ENCODE measurements at places on chromosomes 5 and 9.
A peak's percentile ranks its signal among the peaks of the same experiment; 100 is the strongest.

- no peak for DNase-seq
Observed at GRCh38 chr5:28077291-28078240, 1039.2 kb upstream of the CDH9 start.

DNA sequence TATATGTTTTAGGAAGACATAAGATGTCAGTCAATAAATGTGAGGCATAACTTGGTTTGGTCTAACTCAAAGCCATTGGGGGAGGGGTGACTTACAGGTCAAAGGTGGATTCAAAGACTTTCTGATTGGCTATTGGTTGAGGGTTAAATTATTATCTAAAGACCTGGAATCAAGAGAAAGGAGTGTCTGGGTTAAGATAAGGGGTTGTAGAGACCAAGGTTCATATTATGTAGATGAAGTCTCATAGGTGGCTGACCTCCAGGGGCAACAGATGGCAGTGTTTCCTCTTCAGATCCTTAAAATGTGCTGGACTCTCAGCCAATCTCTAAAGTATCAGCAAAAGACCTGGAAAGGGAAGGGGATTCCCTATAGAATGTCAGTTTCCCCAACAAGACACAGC, 51.3 kb upstream of the MINAR2 start:
- DNase-seq = no peak

DNA sequence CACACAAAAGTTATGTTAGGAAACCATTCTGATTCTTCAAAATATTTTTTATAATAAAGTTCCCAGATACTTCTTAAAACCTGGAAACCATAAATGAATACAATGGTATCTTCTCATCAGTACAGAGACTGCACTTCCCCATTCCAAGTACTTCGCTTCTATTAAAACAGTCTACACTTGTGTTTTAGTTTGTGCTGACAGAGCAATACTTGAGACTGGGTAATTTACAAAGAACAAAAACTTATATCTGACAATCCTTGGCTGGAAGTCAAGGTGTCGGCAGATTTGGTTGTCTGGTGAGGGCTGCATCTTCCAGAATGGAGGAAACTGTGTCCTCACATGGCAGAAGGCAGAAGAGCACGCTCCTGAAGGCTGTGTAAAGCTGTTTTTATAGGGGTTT, 70.1 kb downstream of the RFX3 start:
- DNase-seq = no peak

- no peak for DNase-seq
Observed at GRCh38 chr5:55062039-55062779, 38.2 kb downstream of the GZMK start.

DNA sequence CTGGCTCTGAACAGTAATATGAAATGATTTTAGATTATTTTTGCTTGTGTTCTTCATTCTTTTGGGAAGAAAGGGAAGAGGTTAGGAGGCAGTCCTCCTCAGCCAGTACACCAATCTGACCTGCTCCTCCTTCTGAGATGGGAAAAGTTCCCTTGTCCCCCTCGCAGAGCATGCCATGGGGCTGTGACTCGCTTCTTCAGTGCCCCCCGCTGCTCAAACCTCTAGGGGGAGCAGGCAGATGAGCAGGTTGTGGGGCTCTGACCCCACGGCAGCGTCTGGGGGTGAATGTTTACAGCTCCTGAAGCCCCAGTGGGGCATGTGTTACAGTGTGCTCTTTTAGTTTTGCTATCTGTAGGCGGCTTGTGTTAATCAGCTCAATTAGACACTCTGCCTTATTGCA, 50.9 kb upstream of the KLF9 start:
- no peak for DNase-seq

DNA sequence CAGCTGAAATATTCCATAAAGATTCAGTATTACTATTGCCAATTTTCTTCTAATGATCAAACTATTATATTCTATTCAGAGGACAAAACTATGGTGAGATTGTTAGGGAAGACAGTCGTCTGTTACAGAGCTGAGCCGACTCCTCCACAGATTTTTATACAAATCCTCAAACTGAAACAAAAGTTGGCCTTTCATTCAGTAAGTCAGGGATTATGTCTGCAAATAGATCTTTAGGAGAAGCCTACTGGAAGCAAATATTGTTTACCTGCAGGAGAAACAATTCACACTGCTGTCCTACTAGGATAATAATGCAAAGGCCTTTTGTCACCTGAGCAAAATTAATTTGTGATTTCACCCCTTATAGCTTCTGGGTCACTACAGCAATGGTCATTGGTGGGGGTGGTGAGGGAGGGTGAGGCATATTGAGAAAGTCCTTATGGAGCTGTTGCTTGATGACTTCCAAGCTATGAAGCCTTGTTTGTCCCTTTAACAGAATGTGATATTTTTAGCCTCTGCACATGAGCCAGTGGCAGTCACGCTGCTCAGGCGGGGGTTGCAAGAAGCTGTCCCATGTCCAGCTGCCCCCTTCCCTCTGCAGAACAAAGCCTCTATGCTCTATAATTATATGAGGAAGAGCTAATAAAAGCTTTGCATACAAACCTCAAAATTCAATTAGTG, 200.5 kb upstream of the KLF9 start:
- no peak for DNase-seq

GRCh38 chr5:80195837-80196400, 59.9 kb downstream of the SERINC5 start:
- DNase-seq = peak; percentile 52

DNA sequence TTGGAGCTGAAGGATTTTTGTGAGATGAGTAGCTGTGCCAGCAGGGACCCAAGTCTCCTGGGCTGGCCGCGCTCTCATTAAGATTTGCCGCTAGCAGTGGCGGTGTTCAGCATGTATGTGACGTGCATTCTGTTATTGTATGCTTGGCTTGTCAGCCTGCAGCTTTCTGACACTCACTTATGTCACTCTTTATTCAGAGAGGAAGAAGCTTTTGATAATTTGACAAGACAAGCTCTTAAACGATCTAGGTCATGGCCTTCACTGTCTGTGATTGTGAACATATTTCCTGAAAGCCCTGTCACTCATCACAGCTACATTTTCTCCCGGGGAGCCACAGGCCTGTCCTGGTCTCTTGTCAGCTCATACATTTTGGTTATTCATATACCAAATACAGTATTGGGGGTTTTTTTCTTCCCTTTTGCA, 98.2 kb upstream of the GRHPR start:
- DNase-seq = no peak

GRCh38 chr5:81242906-81243436, 9.8 kb downstream of the CKMT2 start:
- DNase-seq = no peak

GRCh38 chr5:138641547-138642298, 66.5 kb upstream of the HSPA9 start:
- DNase-seq = peak; percentile 69

DNA sequence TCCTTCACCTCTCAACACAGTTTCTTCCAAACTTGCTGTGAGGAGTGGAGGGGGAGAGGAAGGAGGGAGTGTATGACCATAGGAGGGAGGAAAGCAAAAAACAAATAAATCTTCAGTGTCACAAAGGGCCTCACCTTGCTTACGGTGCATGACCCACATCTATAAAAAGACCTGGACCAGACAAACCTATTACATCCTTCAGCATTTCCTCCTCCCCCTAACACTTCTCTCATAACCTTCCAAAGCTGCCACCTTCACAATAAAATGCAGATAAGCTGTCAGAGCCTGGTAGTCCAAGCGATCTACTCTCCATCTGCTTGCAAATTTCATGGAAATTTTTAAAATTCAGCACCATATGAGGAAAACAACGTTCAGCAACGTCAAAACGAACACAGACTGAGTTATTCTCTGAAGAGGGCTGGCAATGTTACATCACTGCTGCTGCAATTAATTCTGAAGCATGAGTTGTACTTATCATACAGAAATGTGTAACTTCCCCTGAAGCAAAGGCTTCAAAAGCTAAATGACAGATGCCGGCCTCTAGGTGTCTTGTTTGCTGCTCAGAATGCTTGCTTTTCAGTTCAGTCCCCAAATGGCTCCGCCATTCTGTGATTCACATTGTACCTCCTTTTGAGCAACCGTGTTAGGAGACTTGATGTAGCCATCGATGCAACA, 62.9 kb downstream of the EFNA5 start:
- DNase-seq = no peak

DNA sequence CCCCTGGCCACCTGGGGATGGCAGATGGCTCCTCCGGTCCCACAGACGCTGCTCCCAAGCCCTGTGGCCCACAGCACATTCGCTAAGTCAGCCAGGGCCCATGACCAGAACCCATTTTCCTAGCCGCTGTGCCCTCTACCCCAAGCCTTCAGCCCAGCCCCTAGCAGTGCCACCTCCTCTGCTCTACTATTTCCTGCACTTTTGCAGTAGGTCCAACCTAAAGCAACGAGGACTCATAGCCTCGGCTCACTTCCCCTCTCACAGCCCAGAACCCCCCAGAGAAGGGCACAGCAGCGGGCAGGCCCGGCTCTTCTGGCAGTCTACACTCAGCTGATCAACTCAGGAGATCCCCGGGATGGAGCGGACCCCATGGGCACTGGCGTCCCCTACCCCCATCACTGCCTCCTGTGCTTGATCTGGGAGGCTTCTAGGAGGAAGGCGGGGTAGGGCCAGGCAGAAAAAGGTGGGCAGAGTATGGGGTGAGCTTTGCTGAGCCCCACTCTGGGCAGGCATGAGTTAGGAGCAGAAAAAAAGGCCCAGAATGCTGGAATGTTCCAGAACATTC, 111.2 kb downstream of the ZNF354C start:
- DNase-seq = no peak

DNA sequence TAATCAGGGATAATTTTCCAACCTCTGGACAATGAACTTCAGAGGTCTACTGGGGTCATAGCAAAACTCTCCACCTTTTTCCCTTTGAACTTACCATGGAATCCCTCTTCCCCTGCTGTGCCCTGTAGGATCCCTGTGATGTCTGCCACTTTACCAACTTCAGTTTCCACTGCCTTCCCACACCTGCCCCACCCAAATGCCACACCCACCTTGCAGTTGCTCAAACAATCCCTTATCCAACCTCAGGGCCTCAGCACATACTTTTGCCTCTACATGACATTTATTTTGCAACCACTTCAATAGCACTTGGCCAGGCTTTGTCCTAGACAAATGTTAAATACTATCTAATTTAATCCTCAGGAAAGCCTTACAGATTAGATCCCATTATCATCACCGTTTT, 463.7 kb upstream of the WWC1 start:
- no peak for DNase-seq

GRCh38 chr9:76756941-76757673, 7.1 kb upstream of the PCA3 start:
- no peak for DNase-seq

DNA sequence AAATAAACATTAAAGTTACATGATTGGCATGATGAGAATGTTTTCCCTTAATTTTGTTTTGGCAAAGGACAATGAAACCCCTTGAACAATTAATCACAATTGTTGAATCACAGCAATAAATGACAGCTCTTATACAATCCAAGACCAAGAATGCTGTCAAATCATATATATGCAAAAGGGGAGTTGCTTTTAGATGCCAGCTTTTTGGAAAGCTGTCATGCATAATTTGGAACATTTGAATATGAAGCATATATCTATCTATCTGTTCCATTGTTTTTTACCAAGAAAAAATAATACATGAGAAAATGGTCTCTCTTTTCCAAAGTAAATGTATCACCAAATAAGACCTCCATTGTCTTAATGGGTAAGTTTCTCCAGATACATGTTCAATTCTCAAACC, 44.5 kb downstream of the SPOCK1 start:
- DNase-seq = no peak

GRCh38 chr5:127987354-127988145, 96.0 kb upstream of the SLC12A2 start:
- DNase-seq = peak; percentile 7

- DNase-seq = peak; percentile 35
Observed at GRCh38 chr9:95004411-95005277, 278.1 kb downstream of the AOPEP start.

- DNase-seq = peak; percentile 82
Observed at GRCh38 chr5:80466669-80467485, 21.0 kb upstream of the FAM151B start.

GRCh38 chr9:23824830-23825591, 1.0 kb downstream of the ELAVL2 start:
- DNase-seq = no peak

DNA sequence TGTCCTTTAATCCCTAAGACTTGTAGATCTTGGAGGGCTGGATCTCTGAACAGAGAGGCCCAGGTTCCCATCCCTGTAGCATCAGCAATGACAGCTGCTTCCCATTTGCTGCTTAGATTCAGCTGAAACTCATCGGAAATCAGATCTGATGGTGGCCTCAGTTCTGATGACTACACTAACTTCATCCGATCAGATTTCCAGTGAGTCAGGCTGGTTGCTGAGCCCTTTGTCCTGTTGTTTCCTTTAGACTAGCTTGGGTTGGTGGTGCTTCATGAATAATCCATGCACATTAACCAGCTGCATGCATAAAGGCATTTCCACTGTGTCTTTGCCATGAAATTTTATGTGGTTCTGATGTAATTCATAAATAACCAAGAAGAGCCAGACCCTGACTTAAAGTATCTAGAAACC, 195.2 kb upstream of the TUT7 start:
- DNase-seq = peak; percentile 81

DNA sequence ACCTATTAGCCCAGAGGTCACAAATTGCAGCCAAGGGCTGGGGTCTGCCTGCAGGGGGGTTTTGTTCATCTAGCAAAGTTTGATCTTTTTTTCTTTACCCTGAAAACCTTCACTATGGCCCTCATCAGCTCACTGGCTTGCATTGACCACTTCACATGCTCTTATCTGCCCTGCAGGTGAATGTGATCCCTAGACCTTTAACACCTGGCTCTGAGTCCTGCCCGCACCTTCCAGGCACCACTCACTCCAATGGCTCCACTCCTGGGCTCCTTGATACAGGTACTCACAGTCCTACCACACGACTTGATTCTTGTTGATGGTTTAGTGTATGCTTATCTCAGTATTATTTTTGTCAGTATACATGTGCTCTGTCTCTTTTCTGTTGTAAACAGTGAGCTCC, 92.5 kb downstream of the FEM1C start:
- DNase-seq = no peak

All from fibroblast of villous mesenchyme (primary cell).